NCI-H1436 (cell line): ENCODE measurements at places on chromosomes 11 and 22.

DNA sequence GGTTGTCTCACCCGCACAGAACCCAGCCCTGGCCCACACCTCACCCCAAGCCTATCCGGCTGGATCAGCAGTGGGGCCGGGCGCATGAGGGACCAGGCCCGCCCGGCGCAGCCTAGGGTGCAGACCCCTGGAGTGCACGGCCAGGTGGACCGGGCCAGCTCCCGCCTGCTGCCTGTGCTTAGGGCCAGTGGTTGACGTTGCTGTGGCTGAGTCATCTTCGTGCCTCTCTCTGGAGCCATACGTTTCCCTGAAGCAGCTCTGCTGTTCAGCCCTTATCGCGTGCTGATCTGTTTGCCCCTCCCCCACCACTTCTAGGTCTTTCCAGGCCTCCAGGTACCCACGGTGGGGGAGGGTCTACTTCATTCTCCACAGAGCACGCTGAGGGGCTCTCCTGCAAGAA is 39.5 kb downstream of the CDKN1C start:
- DNase-seq, result no peak

- DNase-seq, result no peak
These were observed 284 bp downstream of the CCS start for GRCh38 chr11:66593303-66593635.

DNA sequence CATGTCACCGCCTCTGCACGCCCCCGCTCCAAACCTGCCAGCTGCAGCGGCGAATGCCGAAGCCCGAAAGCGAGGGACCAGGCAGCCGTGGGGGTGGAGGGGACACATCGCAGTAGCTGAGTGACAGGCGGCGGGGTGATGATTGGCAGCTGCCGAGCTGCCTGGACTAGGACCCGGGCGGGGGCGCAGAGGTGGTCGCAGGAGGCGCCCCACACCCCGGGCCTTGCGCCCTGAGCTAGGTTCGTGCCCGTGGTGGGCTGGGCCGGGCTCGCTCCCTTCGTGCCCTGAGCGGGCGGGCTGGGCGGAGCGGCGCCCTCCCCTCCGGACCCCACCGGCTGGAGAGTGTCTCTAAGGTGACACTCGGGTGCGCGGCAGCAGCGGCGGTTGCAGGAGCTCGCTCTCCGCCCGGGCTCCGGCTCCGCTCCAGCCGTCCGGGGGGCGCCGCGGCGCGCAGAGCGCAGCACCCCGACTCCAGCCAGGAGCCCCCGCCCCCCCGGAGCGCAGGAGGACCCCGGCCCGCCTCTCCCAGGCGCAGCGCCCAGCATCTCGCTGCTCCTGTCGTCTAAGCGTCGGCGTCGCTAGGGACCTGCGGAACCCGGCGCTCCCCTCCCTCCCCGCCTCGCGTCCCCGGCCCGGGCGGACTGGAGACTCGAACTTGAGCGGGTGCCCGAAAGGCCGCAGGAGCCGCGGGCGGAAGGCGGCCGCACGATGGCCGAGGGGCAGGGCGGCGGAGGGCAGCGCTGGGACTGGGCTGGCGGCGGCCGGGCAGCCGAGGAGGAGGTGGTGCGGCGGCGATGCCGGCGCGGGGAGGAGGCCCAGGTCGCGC is 14.5 kb upstream of the DGKZ start:
- no peak for DNase-seq

DNA sequence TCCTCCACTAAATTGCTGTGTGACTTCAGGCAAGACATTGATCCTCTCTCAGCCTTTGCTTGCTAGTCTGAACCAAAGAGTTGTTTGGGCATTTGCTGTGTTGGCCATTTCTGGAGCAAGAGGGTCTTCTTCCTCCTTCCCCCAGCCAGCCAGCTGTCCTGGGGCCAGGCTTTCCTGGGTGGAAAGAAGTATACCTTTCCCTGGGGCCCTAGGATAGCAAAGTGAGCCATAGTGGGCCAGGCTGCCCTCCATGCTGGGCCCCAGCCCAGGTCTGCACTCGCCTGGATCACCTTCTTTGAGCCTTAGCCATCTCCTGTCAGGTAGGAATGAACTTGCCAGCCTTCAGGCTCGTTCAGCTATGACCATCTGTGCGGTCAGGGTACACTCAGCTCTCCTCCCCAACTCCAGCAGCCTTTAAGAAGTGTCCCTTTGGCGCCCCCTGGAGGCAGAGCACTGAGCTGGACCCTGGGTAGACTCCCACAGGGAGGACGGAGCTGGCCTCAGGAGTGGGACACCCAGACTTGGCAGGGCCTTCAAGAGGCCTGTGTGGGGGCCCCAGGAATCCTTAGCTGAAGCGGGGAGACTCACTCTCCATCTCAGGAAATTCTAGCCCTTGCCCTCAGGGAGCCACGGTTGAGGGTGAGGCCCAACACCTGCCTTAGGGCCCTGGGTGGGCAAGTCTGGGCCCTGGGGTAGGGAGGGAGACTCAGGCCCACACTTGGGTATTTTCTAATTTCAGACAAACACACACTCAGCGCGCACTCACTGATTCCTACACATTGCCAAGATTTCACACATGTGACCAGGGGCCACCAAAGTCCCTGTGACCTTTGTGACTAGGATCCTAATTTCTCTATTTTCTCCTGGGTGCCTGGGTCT is 35.6 kb upstream of the TPBGL start:
- DNase-seq, result peak; percentile 63

- DNase-seq, result no peak
These were observed 40.7 kb downstream of the LRP5 start for GRCh38 chr11:68353118-68353517.

DNA sequence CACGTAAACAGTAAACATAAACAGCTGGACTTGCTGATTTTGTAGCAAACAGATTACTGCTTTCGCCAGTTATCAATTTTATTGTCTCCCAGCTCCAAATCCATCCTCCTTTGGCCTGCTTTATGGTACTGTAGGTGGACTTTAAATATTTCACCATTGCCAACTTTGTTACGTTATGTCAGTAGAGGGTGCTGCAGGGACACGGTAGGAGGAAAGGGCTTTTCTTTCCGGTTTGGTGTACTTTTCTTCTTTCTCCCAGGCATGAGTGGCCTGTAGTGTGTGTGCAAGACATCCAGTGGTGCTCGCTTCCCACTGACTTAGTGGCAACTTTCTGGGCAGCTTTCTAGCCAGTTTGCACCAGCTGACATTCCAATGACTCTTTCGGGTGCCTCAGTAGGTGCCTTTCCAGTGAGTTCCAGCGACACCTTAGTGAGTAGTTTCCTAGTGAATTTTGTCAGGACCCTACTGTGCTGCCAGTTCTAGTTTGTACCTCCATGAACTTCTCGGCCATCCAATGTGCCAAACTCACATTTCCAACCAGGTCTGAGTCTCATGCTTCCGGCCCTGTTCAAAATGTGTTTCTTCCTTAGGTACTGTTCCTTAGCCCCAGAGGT is 267.6 kb upstream of the TENM4 start:
- no peak for DNase-seq

- no peak for DNase-seq
These were observed 151.9 kb downstream of the CACNA1I start for GRCh38 chr22:39722501-39722900.

- DNase-seq, result no peak
These were observed 47.7 kb upstream of the SYT7 start for GRCh38 chr11:61628662-61628970.

DNA sequence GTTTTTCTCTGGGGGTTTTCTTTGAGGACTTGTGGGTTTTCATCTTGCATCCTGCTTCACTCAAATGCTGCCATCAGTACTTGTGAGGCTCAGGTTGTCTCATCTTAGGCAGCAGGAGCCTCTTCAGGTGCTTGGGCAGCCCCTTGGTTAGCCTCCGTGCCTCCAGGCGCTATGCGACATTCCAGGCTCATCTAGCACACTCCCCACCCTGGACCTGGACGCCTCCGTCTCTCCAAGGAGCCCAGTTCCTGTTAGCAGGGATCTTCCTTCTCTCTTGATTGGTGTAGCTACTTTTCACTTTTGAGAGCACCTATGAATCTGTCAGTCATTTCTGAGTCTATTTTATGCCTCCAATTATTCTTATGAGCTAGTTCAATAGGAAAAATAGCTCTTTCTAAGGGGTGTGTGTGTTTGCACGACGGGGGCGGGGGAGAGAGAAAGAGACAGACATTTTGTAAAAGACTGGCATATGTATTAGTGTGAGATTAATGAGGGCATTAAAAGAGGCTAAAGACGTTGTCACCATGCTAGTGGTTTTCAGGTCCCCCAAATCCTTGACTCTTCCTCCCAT is 7.8 kb downstream of the TUBA8 start:
- DNase-seq, result no peak

DNA sequence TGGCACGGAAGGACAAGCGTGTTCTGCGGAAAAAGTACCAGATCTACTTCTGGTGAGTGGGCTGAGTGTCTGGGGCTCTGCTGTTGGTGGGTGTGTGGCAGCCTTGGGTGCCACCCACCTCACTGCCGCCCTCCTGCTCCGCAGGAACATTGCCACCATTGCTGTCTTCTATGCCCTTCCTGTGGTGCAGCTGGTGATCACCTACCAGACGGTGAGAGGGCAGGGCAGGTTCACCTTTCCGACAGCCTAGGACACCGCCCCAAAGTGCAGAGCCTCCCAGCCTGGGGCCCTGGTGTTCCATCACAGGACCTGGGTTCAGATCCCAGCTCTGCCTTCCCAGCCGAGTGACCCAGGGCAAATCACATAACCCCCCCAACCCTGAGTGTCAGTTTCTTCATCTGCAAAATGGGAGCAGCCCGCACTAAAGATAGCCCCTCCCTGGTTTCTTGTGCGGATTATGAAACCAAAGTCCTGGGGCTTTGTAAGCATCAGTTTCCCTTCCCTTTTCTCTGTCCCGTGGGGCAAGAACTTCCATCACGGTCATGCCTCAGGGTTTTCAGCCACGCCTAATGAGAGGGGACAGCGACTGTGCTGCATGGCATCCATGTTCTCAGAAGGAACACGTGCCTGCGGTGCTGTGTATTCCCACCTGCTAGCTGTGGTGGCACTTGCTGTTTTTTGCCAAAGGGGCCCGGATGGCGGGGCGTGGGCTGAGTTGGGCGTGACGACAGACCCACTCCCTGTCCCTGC is 9.8 kb upstream of the TAGLN start:
- no peak for DNase-seq

- no peak for DNase-seq
These were observed 24.2 kb upstream of the OSBPL5 start for GRCh38 chr11:3189196-3189843.

GRCh38 chr22:24937114-24937513 is 9.4 kb downstream of the LHFPL7 start:
- no peak for DNase-seq

GRCh38 chr11:119149018-119149785 is at the start of gene ABCG4:
TSS of gene ABCG4 (plus strand) at chr11:119149052. CDS start at chr11:119149966, 914 bp downstream.
- DNase-seq, result no peak

DNA sequence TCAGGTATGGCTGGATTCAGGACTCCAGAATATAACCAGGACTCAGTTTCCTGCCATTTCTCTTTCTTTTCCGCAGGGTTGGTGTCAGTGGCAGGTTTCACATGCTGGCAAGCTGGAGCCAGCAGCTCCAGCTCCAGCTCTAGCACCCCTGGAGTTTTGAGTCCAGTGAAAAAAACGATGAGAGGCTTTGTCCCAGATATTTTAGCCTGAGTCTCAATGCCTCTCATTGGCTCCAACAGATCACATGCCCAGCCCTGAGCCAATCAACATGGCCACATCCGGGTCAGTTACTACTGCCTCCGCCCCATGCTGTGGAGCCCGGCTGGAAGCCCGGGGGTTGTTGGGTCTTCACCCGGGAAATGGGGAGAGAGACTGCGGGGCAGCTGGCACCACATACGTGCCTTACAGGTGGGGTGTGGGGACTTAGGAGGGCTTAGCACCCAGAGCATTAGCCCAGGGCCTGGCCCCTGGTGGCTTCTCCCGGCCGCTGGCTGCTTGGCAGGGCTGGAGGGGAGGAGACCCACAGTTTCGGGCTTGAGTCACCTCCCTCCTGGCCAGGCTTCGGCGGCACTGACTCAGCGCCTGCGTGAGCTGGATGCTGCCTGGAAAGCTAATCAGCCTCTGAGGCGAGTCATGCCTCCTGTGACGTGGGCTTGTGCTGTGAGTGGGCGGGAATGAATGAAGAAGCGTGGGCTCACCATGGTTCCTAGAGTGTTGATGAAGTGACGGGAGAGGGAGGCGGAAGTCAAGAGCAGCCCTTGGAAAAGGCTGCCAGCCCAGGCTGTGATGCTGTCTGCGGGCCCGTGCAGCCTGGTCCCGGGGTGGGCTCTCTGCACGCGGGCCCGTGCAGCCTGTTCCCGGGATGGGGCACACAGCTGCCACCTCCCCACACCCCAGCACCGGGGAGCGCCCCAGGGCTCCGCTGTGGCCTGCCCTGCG is 15.3 kb upstream of the MRTFA start:
- peak; percentile 91 for DNase-seq

DNA sequence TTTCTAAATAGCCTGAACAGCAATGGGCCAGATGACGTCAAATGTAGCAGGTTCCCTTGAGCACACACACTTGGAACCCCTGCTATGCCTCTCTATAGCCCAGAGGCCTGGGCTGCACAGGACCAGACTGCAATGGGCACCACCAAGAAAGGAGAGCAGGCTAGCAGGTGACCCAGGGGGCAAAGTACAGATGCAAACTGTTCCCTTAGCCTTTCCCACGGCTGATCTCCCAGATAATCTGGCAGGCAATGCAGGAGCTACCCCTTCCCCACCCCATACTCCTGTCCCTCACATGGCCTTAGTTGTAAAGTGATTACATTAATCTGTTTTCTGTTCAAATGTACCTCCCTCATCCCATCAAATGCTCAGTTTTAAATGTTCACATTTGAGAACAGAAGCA is 41.3 kb downstream of the SMCO4 start:
- no peak for DNase-seq

DNA sequence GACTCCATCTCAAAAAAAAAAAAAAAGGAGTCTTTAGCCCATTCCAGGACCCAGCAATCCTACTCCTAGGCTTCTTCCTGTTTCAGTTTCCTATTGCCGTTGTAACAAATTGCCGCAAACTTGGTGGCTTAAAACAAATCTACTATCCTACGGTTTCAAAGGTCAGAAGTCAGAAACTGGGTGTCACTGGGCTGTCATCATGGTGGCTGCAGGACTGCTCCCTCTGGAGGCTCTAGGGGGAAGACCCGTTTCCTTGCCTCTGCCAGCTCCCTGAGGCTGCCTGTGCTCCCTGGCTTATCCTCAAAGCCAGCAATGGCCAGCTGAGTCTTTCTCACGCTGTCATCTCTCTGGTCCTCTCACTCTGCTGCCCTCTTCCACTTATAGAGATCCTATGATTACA is 8.7 kb upstream of the DAGLA start:
- no peak for DNase-seq

DNA sequence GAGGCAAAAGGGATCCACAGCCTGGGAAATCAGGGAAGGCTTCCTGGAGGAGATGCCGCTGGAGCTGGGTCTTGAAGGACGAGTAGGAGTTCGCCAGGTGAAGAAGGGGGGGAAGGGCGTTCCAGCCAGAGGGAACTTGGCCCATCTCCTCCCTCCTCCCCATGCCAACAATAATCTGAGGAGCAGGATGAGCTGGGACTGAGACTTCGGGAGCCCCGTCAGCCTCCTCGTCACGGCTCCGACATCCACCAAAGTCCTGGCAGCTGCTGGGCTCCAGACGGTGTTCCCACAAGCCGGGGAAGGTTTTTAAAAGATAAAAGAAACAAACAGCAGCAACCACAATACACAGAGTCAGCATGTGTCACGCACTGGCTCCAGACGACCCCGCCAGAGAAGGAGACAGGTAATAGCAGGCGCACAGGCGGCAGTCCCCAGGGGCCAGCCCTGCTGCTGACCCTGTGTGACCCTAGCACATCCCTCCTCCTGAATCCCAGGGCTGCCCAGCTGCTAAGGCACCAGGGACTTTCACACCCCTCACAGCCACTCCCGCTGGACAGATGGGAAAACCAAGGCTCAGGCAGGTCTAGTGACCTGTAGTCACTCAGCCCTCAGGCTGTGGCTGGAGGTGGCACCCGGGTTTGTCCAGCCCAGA is 37.3 kb downstream of the NUP50 start:
- no peak for DNase-seq
